ENCODE measurements at places on chromosomes 2 and 18.

DNA sequence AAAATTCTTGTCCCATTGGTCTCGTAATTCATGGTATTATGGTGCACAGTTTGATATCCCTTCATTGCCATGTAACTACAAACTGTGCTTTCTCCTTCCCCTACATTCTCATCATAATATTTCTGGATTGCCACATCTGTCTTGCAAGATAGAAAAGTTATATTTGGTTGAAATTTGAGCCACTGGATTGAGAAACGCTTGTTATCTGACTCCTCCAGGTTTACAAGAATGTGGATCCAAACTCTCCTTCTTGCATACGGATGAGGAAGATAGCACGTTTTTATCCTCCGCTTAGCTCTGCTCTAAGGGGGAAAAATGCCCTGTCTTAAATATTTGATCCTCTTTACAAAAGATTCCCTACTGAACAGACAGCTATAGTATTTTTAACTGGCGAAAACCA, 438.2 kb downstream of the TSN start:
- no peak for DNase-seq

GRCh38 chr18:25661831-25662230, 309.9 kb upstream of the ZNF521 start:
- no peak for DNase-seq

- DNase-seq: no peak
Observed at GRCh38 chr18:74531043-74531442, 3.3 kb upstream of the CNDP1 start.

- no peak for DNase-seq
Observed at GRCh38 chr2:38720613-38721241, 30.4 kb downstream of the SRSF7 start.

GRCh38 chr2:226031647-226032501, 632.4 kb downstream of the NYAP2 start:
- DNase-seq: no peak

DNA sequence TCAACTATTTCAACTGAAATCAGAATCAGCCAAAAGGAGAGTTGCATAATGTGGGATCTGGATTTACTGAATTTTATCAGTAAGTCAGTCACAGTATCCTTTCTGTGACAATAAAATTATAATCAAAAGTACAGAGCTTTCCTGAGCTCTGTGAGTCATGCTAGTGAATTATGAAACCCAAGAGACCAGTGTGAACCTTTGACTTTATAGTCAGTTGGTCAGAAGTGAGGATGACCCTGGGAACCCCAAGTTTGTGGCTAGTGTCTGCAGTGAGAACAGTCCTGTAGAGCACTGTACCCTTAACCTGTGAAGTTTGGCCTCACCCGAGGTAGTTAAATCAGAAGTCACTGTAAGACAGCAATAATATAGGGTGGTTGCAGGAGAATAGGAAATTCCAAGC, 381.7 kb downstream of the CDH19 start:
- no peak for DNase-seq

DNA sequence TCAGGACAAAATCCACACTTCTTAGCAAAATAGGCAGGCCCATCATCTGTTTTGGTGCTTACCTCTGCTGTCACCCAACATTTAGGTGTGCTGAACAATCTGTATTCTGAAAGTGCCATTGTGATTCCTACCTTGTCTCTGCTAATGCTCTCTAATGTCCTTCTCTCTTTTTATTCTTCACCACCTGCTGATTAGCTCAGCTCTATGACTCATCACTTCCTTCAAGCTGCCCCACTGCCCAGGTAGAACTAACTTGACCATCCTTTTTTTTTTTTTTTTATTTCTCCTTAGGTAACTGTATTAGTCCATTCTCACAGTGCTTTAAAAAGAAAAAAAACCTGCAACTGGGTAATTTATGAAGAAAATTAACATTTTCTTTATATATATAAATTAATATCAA, 478.7 kb upstream of the POU3F3 start:
- DNase-seq: no peak

DNA sequence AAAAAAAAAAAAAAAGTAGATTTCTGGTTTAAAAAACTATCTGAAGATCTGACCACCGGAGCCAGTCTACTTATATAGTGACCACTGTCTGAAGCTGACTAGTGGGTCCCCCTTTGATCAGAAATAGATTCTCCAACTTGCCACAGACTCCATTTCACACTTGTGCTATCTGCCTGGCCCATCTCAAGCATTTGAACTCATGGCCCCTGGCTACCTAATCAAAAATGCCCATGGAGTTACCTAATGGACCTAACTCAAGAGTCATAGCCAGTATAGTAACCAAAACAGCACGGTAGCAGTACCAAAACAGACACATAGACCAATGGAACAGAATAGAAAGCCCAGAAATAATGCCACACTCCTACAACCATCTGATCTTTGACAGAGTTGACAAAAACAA, 17.0 kb upstream of the ATL2 start:
- DNase-seq: no peak

GRCh38 chr2:14693874-14694273, 61.4 kb downstream of the LRATD1 start:
- DNase-seq: no peak

GRCh38 chr2:167480232-167480985, 592.1 kb downstream of the XIRP2 start:
- no peak for DNase-seq

GRCh38 chr2:17879137-17879912, 858 bp downstream of the KCNS3 start:
- DNase-seq: peak; percentile 43

DNA sequence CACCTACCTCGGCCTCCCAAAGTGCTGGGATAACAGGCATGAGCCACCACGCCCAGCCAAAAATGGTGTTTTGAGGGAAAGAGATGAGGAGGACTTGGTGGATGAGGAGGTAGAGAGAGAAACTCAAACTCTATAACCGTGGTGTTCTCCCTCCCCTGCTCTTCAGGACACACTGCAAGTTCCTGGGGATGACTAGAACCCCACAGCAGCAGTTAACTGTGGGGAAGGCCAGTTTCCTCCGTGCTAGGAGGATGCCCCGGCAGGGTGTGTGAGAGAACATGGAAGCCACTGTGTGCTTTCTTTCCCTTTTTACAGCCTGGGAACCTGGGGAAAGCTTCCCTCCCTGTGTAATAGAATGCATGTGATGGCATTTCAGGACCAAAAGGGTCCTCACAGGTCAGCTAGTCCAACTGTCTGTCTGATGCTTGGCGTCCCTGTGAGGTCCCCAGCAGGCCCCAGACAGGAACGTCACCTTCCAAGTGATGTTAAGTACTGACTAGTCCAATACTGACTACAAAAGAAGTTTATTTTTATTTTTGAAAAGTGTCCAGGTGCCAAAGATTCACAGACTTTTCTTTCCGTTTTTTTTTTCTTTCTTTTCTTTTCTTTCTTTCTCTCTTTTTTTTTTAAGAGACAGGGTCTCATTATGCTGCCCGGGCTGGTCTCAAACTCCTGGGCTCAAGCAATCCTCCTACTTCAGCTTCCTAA, 38.9 kb downstream of the MYCN start:
- no peak for DNase-seq

- no peak for DNase-seq
Observed at GRCh38 chr2:204223046-204223445, 286.5 kb downstream of the ICOS start.

GRCh38 chr18:69992776-69993175, 45.1 kb upstream of the CD226 start:
- DNase-seq: no peak

DNA sequence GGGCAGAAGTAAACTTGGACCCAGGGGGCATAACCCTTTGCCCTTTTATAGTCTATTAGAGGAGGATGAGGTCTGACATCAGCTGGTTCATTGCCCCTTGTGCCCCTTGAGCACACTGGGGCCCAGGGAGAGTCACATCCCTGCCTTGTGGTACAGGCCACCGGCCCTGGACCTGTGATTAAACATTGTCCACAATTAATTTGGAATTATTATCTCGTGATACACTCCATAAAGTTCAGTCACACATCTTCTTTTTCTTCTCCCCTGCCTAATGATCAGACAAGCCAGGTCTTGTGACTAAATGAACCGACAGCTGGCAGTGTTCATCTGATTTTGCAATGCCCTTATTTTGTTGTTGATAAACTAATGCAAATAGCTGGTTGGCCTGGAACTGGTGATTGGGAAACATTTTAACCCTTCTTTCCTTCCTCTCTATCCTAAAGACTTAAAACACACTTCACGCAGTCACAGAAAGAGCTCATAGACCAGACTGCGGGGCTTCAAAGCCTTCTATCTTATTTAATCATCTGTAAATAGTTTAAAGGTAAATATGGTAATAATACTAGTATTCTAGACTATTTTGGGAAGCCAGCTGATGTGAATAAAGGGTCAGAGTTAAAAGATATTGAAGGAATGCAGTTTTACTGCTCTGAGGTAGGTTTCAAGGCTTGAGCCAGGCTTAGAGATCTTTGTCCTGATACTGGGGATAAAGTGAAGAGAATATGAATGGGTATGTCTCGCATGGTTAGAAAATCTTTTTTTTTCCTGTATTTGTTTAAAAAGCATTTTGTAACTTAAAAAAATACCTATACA, 13.4 kb downstream of the IL1R1 start:
- no peak for DNase-seq

DNA sequence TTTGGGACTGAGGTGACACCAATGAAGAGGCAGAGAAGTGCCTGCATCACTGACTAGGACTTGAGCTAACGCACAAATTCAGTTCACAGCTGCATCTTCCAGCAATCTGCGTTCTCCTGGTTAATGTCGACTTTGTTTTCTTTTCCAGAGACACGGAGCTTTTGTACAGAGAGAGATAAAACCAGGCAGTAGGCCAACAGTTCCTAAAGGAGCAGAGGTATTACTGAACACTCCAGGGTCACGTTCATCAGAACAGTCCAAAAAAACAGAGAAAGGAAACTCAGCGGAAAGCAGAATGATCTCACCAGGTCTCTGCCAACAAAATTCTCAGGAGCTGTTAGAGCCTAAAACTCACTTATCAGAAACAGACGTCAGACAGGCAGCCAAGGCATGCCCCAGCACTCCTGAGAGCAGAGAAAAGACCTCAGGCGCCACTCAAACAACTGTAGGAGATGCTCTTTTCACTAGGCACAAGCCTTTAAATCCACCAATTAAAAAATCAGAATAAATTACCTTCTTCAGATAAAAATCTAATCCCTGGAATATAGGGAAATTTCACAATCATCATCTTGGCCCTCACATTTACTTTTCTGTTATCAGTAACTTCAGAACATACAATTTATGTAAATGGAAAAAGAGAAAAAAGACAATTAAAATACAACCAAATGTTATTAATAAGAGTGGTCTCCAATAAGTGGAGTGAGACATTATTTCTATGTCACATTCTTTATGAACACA, 95.9 kb upstream of the SPTBN1 start:
- DNase-seq: no peak

DNA sequence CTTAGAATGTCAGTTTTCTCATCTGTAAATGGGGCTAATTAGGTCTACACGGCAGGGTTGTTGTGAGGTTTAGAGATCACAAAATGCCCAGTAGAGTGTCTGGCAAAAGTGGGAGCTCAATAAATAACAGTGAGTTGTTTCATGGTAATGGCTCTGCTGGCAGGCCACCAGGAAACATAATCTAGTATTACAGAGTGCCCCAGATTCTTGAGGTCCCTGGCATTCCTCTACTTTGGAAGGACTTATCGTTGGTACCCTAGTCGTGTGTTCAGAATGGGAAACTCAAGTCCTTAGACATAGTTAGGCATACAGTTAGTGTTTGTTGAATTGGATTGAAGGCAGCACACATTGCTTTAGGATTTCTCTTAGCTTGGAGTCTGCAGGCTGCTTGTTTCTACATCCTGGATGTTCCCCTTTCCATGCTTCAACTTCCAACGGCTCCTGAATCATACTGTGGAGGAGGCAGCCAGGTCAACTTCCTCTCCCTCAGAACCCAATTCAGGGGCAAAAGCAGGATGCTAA, 161.5 kb upstream of the FOSL2 start:
- no peak for DNase-seq

GRCh38 chr2:40346535-40347354, 105.1 kb downstream of the SLC8A1 start:
- DNase-seq: no peak

- no peak for DNase-seq
Observed at GRCh38 chr2:193141-193671, 70.6 kb downstream of the SH3YL1 start.

DNA sequence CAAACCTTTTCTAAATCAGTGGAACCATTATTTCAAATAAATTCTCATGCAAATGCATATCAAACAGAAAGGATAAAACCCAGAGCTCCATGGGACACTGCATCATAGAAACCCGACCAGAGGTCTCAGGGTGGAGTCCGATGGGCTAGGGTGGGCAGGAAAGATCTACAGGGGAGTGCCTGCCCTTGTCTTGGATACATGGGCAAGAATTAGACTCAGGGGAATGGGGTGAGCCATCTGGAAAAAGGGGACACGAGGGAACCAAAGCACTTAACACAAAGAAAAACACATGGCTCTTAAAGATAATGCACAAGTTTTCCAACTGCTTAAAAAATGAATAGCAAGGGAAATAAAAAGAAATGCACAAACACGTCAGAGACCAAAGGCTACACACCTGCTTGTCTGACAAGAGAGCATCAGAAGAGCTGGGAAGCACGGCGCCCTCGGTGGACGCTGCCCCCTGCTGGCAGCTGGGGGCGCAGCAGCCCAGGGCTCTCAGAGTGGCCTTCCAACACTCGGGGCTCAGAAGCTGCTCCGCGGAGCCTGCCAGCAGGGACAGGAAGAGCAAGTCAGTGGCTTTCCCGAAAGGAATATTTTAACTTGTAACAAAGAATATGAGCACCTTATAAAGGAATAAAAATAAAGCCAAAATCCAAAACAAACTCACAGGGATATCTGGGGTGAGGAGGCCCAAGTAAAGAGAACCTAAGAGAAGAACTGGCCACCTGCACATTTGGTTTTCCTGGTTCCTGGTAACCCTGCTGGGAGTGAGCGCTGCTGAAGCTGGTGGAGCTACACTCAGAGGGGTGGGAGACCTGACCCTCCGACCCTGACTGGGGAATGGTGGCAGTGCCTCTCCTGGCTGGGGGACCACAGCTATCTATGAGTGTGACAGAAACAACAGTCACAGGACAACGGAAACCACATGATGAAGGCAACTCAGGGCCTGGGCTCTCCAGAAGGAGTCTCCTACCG, 54.5 kb downstream of the SIGLEC15 start:
- peak; percentile 54 for DNase-seq

DNA sequence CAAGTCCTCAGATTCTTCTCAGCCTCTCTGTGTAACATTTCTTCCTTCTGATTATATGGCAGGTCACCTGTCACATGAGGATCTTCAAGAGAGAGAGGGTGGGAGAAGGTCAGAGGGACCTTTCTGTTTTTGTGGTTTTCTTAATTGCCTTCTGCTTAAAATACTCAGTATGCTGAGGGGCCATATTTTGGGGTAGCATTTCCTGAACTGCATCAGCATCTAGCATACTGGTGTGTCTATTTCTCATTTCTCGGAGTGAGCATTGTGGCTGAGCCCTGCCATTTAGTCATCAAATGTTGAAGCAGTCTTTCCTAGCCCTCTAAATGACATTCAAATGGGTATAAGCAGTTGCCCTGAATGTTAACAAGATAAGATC, 162.7 kb downstream of the MYO3B start:
- DNase-seq: no peak

All from D721Med (cell line).